Activated T-cell treated with anti-CD3 and anti-CD28 coated beads, Interleukin-2, amount 50 U/mL, for 4 hours (primary cell): ENCODE measurements at places on chromosomes 12 and 14.
A peak's percentile ranks its signal among the peaks of the same experiment; 100 is the strongest.

DNA sequence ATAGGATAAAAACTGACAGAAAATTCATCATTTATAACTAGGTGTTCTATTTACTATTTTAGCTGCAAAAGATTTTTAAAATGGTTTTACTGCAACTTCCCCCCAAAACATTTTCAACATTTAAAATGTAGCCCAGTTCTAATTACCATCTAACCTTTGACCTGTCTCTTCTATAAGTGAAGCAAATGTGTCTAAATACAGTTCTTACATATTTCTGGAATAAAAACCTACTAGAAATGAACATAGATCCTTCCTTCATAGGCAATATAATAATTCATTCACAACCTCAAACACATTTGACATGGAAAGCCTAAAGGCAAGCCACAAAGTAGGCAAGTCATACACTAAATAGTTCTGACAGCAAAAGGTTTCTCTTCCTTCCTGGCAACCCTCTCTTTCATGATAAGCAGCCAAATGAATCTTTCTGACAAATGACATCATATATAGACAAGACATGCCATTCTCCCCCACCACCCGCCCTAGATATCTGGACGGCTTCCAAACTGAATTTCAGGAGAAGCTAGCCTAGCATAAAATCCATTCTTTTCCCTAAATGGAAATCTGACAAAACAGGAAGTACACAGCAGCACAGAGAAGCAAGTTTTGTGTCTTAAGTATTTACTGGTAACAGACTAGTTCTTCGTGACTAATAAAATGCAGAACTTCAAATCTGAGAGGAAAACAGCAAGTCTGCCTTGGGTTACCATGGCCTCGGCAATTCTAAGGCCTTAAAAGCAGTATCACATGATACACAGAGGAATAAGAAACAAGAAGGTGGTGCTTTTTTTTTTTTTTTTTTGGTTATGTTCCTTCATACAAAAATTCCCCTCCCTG is 17.2 kb upstream of the ARID4A start:
- no peak for DNase-seq

DNA sequence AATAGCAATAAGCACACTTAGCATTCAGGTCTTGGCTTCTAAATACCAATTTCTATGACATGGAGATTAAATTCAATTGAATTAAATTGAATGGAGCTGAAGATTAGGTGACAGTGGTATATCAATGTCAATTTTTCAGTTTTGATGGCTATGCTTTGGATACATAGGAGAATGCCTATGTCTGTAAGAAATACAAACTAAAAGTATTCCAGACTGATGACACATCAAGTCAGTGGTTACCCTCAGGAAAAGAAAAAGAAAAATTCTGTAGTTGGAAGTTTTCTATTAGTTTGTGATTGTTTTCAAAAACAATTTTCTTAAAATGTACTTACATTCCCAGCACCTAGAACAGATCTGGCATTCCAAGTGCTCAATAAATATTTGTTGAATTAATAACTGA is 4.9 kb upstream of the DCAF4 start:
- no peak for DNase-seq

- no peak for DNase-seq
Measured at GRCh38 chr12:78457938-78458337, 406.6 kb upstream of the SYT1 start.

DNA sequence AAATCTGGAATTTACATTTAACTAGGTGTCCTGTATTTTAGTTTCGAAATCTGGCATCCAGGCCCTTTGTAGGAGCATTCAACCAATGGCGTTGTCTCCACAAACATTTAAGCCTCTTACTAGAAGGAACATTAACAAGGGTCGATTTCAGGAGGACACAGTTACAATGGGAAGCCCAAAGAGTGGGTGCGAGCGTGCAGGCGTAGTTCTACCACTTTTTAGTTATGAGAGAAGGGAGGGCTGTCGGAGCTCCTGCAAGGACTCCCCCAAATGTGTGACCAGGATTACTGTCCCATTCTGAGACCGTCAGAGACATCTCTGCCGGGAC is 365 bp upstream of the ABHD4 start:
- DNase-seq: no peak

GRCh38 chr14:23437133-23438100 is 2.0 kb upstream of the MYH7 start:
- DNase-seq: no peak

- no peak for DNase-seq
Measured at GRCh38 chr12:85310456-85311076, 30.5 kb downstream of the ALX1 start.

DNA sequence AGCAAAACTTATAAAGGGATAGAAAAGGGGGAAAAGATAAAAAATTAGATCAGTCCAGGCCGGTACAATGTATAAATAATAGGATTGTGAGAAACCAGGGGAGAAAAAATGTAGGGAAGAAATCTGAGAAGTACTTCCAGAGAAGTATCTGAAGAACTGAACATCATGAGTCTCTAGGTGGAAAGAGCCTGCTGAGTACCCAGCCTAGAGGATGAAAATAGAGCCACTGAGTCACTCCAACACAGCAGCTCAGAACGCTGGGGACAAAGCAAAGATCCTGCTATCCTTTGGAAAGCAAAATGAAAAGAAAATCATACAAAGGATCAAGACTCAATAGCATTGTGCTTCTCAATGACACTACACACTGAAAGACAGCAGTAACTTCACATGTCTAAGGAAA is 138.0 kb downstream of the ANO6 start:
- no peak for DNase-seq

DNA sequence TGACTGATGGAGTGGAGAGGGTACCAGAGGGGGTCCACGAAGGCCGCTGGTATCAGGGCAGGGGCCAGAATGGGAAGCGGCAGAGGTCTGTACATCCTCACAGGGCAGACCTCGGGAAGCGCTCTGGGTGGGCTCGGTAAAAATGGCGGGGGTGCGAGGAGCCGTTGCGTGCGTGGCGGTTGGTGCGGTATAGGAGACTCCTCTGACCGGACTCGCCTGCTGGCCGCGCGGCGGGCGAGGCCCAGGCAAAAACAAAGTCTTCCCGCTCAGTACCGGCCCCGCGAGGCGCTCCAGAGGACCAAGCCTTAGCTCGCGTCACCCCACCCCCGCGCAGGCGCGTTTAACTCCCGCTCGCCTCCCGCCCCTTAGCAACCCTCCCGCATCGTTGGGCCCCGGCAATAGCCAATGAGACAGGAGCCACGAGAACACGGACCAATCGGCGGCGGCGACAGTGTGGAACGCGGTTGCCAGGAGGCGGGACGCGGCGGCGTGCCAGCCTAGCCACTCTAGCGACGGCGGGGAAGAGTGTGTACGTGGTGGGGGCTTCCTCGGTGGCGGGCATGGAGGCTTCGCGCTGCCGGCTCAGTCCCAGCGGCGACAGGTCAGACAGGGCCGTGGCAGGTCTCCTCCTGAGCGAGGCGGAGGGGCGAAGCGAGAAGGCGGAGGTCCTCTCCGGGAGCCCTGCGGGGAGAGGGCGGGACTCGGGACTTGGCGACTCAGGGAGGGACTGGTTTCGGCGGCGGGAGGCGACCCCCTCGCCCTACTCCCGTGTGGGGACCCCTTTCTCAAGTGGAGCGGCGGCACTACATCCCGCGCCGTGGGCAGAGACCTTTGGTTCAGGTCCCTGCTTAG is at the start of gene TULP3:
Gene TULP3, plus strand, starts transcription at position 504 of the 852 bp plus-strand sequence. Its CDS starts 57 bp downstream, at position 561.
- peak; percentile 98 for DNase-seq

- no peak for DNase-seq
Measured at GRCh38 chr12:120979220-120979861, 998 bp downstream of the HNF1A start.

GRCh38 chr14:24298892-24299254 is 707 bp downstream of the DHRS1 start:
- DNase-seq: no peak

DNA sequence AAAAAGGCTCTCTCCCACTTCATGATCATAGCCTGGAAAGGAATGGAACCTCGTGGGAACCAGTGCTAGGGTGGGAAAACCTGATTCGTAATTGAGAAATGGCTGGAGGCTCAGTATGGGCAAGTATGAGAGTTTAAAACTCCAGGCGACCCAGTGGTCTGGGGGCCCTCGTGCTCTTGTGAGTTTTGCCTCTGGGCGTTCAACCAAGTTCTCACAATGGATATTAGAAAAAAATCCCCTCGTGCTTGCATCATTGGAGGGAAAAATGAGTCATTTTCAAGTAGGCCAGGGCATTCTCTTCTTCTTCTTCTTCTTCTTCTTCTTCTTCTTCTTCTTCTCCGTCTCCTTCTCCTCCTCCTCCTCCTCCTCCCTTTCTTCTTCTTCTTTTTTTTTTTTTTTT is 39.0 kb downstream of the GPR68 start:
- DNase-seq: no peak

GRCh38 chr14:62003701-62004100 is 241.5 kb downstream of the SNAPC1 start:
- no peak for DNase-seq

GRCh38 chr14:24960816-24961215 is 89.1 kb downstream of the STXBP6 start:
- DNase-seq: no peak

DNA sequence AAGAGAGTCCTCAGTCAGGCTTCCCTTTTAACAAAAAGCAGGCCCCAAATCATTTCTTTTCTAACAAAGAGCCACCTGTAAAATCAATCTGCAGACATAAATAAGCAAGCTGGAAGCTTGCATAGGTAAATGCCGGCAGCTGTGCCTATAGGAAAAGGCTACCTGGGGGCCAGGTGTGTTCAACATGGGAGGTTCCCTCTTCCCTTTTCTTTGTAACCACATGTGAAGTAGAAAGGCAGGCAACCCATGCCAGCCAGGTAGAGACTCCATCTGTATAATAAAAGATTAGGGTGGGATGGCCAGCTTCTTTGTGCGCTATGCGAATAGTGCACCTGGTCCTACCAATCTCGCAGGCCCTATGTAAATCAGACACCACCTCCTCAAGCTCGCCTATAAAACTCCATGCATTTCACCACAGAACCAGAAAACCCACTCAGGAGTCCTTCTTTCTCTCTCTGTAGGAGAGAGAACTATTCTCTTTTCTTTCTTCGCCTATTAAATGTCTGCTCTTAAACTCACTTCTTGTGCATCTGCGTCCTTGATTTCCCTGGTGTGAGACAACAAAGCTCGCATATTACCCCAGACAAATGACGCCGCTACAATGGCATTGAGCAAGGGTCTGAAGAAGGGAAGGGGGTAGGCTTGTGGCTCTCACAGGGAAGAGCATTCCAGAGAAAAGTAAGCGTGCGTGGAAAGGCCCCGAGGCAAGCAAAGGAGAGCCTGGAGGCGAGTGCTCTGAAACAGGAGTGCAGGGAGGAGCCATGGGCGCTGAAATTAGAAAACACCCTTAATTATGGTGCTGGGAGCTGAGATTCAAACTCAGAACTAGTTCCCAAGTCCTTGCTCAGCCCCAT is 67.2 kb downstream of the TTC9 start:
- no peak for DNase-seq

- no peak for DNase-seq
Measured at GRCh38 chr14:101017806-101018560, 114.5 kb upstream of the RTL1 start.

- no peak for DNase-seq
Measured at GRCh38 chr12:13000616-13000924, 505 bp upstream of the HEBP1 start.

- DNase-seq: no peak
Measured at GRCh38 chr14:64860039-64860438, 19.7 kb downstream of the SPTB start.

GRCh38 chr12:6959058-6959804 is 8.1 kb downstream of the PTPN6 start:
- peak; percentile 68 for DNase-seq

- no peak for DNase-seq
Measured at GRCh38 chr14:34211732-34212131, 250.3 kb downstream of the SPTSSA start.

- no peak for DNase-seq
Measured at GRCh38 chr14:57769863-57770523, 95.9 kb downstream of the SLC35F4 start.

GRCh38 chr12:90037740-90038139 is 329.1 kb upstream of the ATP2B1 start:
- DNase-seq: no peak

- no peak for DNase-seq
Measured at GRCh38 chr12:107169200-107169599, 75.9 kb upstream of the CRY1 start.

DNA sequence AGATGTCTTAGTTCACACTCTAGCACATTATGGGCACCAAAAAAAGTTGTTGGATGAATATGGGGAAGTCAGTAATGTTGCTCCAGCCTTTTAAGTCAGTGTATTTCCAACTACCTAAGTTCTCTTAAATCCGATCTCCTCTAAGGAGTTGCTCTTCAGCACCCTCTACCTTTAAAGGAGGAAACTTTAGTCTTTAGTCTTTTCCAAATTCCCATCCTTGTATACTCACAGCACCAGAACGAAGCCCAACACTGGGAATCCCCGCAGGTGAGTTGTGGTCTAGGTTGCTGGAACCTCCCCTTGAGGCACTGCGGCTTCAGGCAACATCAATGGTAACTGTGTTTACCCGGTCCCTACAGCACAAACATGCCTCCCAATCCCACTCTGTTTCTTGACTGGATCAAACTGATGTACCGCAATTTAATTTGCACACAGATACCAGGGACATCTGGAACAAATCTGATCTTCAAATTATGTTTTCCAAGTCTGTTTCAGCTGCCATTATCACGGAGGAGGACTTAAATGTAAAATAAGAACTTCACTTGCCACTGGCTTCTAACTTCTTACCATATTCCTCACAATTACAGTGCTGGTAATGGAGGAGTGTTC is 179.0 kb downstream of the FOXN3 start:
- DNase-seq: no peak

GRCh38 chr14:105201925-105202513 is 20.9 kb upstream of the NUDT14 start:
- no peak for DNase-seq

- no peak for DNase-seq
Measured at GRCh38 chr12:84696281-84696680, 216.3 kb downstream of the SLC6A15 start.

GRCh38 chr12:121702944-121703343 is 9.6 kb upstream of the TMEM120B start:
- DNase-seq: no peak

- DNase-seq: no peak
Measured at GRCh38 chr14:81153187-81153586, 67.6 kb downstream of the GTF2A1 start.

- no peak for DNase-seq
Measured at GRCh38 chr14:47746986-47747385, 71.6 kb upstream of the MDGA2 start.

GRCh38 chr12:3137268-3137781 is 60.1 kb downstream of the TSPAN9 start:
- DNase-seq: no peak

- DNase-seq: no peak
Measured at GRCh38 chr14:24833385-24833784, 199.4 kb upstream of the GZMB start.

GRCh38 chr12:6532927-6533652 is 1.2 kb upstream of the GAPDH start:
- no peak for DNase-seq

DNA sequence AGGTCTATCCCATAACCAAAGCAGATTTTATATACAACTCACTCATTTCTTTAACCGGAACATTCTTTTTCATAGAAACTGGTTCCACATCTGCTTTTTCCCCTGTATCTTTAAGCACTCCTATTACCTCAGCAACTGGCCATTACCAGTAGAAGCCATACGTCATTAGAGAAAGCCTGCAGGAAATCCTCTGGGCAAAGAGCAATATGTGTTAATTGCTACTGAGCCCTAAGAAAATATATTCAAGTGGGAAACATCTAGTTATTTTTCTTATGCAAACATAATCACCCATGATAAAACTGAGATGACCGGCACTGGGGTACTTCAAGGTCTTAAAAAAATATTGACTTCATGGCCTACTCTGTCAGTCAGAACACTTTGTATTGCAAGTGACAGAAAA is 28.2 kb upstream of the CPSF6 start:
- no peak for DNase-seq

- no peak for DNase-seq
Measured at GRCh38 chr14:85453401-85454225, 76.3 kb upstream of the FLRT2 start.
